ENCODE measurements at places on chromosomes 11 and 22.

DNA sequence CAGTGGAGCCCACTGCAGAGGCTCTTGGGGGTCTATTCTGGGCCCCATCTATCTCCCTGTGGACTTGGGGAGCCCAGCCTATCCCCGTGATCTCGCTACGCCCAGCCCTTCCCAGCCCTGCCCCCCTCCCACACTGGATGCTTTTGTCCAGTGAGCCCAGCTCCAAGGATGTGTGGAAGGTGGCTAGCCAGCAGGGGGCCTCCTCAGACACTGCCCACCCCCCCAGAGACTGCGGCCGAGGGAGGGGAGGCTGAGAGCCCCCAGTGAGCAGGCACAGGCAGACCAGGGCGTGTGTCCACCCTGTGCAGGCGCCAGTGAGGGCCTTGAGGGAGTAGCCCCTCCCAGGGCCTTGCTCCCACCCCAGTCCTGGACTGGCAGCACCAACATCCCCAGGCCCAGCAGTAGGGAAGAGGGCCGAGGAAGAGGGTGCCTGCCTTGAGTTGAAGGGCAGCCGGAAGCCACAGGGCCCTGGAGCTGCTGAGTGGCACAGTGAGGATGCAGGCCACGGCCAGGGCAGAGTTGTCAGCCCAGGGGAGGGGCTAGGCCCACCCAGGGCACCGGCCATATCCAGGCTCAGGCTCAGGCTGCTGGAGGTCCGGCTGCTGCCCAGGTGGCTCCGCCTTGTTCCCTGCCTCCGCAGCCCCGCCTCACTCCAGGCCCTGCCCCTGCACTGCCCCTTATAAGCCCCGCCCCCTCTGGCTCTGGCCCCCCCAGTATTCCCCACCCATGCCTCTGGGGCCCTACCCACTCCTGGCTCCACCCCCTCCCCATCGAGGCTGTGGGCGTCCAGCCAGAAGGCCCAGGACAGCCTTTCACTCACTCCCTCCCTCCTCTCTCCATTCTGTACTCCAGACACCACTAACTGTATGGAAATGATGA is 28.0 kb downstream of the MOB2 start:
- no peak for DNase-seq

DNA sequence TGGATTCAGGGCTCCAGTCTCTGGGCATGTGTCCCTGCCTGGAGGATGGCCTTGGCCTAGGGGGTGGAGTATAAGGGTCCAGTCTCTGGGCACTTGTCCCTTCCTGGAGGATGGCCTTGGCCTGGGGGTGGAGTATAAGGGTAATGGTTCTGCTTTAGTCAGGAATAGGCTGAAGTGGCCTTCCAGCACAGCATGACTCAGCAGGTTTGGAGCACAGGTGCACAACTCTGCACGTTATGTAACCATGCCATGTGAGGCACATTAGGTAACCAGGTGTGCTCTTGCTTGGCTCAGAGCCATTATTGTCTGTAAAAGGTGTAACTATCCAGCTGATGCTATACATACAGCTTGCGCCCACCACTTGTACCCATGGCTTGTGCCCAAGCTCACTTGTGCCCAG is 48.4 kb upstream of the POLD3 start:
- DNase-seq = no peak

DNA sequence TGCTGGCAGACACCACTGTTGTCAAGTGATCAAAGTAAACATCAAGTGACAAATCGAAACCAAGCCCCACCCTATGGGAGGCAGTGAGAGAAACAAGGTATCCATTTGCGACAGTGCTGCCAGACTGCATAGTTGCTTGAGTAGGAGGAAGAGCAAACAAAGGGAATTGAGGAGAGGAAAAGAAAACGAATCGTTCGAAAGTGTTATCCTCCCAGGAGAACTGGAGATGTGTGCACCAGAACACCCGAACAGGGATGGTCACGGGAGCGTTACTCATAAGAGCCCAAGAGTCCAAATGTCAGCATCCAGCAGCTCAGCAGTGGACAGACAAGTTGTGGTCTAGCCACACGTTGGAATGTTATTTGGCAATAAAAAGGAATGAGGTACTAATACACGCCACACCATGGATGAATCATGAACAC is 58.4 kb upstream of the NUP50 start:
- no peak for DNase-seq

GRCh38 chr11:12859872-12860657 is 149.1 kb upstream of the RASSF10 start:
- DNase-seq = no peak

- DNase-seq = no peak
Measured at GRCh38 chr11:12824281-12825041, 150.2 kb downstream of the TEAD1 start.

DNA sequence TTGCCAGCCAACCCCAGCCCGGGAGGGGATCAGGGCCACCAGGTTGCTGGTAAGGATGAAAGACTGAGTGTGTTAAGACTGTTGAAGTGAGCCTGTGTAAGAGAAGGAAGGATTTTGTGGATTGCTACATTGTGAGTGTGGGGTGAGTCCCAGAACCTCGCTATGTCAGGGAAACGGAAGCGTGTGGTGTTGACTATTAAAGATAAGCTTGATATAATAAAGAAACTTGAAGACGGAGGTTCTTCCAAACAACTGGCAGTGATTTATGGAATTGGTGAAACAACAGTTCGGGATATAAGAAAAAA is 627 bp downstream of the JRKL start:
- peak; percentile 35 for DNase-seq

DNA sequence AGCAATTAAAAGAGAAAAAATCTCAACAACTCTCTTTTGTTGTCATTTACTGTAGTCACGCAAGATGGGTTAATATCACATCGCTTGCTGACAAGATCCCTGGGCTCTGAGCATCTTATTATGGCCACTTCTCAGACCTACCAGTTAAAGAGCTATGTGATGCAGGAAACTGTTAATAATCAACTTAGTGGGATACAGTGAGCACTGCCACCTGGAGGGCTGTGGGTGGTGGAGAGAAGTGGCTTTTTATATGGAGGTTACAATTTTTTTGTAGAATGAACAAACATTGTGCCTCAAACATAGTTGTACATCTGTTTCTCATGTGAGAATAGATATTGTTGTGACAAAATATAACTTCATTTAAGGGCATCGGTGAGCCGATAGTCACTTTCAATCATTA is 181.0 kb downstream of the TENM4 start:
- DNase-seq = no peak

- DNase-seq = no peak
Measured at GRCh38 chr11:24082241-24082640, 414.6 kb upstream of the LUZP2 start.

DNA sequence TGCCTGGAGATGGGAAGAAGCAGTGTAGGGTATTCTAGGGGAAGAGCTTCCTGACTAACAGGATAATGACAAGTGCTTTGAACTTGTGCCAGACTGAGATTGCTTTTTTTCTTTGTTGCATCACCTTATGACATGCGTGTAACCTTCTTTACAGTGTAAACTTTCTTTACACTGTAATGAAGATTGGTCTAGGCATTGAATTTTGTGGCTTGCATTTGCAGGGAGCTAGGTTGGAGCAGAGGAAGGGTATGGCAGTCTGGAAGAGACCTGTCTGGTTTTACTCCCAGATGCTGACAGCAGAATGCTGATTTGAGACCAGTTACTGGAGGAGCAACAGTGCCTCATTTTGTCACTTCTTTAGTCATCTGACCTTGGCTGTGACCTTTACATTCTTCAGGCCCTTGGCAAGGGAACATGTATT is 5.6 kb downstream of the DDB2 start:
- DNase-seq = no peak

DNA sequence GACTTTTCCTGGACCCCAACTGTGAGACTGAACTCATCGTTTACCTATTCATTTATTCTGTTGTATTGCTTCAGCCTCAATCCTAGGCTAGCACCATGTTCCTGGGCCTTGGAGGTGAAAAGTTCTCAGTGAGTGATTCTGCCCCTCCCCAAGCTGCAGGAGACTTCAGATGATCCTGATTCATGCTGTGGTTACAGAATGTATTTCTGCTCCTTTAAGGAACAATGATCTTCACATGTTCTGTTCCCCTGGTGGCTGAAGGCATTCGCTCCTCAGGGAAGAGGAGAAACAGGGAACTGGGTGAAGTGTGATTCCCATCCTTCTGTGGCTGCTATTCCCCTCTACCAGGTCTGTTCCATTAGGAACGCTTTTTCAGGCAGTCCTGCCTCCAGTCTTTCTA is 2.4 kb downstream of the OR52E1 start:
- no peak for DNase-seq

DNA sequence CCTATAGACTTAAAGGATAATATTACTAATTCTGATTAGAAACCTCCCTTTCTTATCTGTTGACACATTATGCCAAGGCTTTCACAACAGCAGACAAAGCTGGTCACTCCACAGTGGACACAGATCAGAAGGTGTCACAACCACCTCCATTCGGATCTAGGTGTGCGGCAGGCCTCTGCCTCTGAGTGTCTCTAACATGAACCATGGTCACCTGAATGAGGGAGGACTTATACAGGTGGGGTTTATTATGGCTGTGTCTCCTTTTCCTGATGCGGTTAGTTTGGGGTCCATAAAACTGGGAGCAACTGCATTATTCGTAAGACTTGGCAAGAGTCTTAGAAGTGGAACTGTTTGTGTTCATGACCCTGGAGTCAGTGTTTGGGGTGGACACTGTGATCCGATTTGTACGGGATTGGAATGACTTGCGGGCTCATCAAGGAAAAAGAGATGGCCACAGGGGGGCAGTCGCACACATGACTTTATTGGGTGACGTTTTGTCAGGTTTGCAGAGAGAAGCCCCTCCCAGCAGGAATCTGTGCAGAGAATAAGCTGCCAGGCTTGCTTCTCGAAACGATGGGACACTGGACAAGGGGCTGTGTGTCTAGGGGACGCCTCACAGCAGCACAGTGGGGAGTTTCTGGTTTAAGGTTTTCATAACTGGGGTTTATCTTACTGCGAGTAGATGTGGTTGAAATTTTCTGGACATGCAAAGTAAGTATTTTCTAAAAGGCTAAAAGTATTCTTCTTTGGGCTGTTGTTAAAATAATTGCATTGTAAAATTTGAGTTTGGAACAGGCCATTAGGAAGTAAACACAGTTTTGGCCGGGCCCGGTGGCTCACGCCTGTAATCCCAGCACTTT is 90.6 kb downstream of the GAB4 start:
- DNase-seq = peak; percentile 76

- no peak for DNase-seq
Measured at GRCh38 chr11:134228625-134229024, 4.2 kb downstream of the VPS26B start.

GRCh38 chr11:88101881-88102597 is 73.2 kb downstream of the RAB38 start:
- DNase-seq = no peak
